Transverse colon (tissue), 4 donors: ENCODE measurements at places on chromosomes 6 and 20. TPM values are rescaled to one million over a fixed set of nuclear protein-coding genes. Genes with fewer than 3 reads are reported as not detected.

DNA sequence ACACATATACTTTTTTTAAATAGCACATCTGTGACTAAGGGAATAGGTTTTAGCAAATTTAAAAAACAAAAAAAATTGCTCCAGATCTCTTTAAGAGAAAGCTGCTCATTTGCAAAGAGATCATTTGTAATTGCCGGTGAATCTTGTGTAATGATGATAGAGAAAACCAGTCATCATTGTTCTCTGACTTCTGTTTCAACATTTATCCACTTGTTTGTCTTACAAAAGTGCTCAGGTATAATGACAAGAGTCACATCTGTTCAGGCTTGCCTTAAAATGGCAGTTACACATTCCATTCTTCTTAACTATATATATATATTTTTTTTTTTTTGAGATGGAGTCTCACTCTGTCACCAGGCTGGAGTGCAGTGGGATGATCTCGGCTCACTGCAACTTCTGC, 165.2 kb downstream of the AIG1 start:
- no peak for DNase-seq

- DNase-seq = no peak
Observed at GRCh38 chr6:17621003-17621402, 20.9 kb downstream of the FAM8A1 start.

POM121L2 gene
- not detected for total RNA-seq

DNA sequence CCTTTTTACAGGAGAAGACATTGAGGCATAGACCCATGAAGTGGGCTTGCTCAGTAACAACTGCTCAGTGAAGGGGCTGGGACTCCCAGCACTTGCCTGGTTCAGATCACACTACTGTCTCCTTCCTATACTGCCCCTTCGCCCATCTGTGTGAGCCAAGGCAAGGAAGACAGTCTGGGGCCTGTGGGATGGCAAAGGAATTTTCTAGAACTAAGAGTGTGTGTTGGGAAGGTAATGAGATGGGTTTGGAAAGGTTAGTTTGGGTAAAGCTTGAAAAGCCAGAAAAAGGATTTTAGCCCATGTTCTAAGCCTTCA, 213.3 kb upstream of the AGPAT4 start:
- DNase-seq = no peak

DNA sequence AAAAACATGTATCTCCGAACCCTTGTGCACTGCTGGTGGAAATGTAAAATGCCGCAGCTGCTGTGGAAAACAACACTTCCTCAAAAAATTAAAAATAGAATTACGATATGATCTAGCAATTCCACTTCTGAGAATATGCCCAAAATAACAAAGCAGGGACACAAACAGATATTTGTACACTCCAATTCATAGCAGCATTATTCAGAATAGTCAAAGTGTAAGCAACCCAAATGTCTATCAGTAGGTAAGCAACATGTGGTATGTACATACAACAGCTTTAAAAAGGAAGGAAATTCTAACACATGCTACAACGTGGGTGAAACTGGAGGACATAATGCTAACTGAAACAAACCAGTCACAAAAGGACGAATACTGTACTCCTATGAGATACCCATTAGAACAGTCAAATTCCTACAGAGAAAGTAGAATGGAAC, 5.7 kb upstream of the RAB5IF start:
- no peak for DNase-seq

DNA sequence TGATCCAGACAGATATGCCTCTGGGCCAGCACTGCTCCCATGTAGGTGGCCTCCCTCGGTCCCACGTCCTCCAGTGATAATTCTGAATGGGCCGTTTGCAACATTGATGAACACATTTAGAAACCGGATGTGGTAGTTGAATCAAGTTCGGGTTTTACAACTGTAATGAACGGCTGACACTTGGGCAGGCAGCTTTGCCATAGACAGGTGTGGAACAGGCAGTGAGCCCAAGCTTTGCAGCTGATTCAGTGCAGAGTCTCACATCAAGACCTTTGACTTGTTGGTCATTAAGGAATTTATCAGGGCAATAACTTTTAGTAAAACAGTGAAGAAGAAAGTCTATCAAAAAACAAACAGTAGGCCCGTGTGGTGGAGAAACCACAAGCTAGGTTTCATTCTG, 466.6 kb upstream of the AGPAT4 start:
- DNase-seq = no peak

DNA sequence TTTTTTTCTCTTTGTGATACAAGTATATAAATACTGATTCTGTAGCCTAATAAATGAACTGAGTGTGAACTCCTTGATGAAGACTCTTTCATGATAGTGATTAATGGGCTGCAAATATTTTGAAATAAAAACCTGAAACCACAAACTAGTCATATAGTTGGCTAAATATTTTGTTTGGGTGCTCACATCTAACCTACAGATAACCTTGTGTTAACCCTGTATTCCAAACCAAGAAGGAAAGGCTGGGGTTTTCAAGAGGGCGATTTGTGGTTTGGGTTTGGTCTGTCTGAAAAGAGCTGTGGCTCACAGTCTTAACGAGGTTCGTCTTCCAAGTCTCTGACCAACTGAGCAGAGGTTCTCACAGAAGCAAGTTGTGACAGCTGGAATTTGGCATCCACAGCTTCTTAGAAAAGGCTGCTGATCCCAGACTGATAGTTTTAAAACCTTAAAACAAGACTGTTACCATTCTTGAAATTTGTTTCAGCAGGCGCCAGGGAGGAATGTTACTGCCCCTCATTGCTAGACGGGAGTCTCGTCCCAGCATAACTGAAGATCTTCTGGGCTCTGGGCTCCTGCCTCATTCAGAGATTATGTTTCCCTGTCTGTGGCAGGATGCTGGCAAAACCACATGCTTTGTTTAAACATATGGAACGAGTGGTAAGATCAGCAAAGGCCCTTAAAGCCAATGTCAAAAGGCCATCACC, 736.4 kb upstream of the MARCKS start:
- DNase-seq = no peak

DNA sequence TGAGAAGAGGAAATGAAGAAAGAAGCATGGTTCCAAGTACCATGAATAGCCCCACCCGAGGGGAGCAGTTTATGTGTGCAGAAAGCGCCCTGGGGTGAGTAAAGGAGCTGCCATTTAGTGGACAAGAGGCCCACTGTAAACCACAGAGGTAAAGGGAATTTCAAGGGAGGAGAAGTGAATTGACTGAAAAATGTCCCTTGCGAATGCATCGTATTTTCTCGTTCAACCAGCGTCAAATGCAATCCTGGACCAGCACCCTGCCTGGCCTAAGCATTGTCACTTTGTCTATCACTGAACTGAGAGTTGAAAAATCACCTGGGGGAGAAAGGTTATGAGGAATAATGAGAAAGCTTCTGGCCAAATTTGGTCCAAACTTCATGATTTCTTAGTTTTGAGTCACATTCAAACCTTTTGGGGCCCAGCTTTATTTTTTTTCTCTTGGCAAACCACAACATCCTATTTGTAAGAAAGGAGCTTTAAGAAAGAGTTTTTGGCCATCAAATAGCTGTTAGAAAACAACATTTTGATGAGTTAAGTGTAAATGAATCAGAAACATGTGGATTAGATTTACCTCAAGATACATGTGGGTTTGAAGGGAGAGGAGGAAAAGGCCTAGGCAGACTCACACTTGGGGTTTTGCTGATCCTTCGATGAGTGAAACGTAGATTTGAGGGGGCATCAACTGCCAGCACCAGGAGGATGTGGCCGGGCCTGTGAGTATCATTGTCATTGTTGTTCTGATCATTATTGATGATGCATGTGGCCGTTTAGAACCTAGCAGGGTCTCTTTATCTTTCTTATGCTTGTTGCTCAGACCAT, 214.0 kb downstream of the CLIC5 start:
- DNase-seq = no peak

- no peak for DNase-seq
Observed at GRCh38 chr6:1640476-1640875, 30.8 kb downstream of the FOXC1 start.

DNA sequence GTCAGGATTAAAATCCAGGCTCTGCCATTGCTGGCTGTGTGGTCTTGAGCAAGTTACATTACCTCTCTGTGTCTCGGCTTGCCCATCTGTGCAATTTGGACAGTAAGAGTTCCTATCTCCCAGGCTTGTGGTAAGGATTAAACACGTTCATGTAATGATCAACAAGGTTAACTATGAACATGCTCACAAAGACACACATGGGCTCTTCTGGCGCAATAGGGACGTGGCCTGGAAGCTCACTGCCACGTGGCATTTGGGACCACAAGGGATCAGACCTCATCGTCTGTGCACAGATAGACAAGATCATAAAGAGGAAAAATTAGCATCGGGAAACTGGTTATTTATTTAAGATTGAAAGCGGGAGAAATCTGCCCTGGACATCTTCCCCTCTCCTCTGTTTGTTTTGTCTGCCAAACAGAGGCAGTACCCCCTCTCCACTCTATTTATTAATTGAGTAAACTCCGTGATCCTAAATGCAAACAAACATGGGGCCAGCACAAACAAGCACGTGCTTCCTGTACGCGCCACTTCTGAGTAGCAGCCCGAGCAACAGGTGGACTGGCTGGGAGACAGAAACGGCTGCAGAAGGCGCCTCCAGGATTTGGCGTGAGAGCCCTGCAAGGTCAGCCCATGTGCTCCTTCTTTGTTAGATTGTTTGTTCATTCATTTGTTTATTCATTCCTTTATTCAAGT, 95.0 kb downstream of the CDH26 start:
- DNase-seq = no peak

DNA sequence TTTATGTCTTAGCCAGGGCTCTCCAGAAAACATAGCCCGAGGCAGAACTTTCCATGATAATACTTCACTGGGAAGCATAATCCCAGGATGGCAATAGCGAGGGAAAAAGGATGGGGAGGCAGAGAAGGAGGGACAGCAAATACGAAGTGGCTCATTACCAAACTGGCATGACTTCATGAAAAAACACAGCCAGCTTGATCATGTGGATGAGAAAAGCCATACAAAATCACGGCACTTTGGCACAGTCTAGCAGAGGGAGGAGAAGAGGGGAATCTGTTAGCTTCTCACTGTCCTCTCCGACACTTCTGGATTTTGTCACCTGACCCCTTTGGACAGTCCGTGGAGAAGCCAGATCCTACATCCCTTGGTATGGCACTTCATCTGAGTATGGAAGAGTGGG, 212.5 kb upstream of the GRIK2 start:
- DNase-seq = no peak

- DNase-seq = no peak
Observed at GRCh38 chr6:168288781-168289570, 30.6 kb downstream of the DACT2 start.
